Cardiac atrium fibroblast (primary cell): ENCODE measurements at places on chromosomes 1 and 21. TPM values are rescaled to one million over a fixed set of nuclear protein-coding genes. Genes with fewer than 3 reads are reported as not detected.

VASH2 gene
- total RNA-seq, result 2.1 TPM in 1 of 2 replicates, not detected in the other

TRAPPC10 gene
- 13.4 and 14.7 TPM in 2 replicates for total RNA-seq

RAB3B gene
- total RNA-seq, result 2.0 and 2.4 TPM in 2 replicates

ITLN1 gene
- 0.65 and 1.8 TPM in 2 replicates for total RNA-seq

ITGB2 gene
- total RNA-seq, result 0.16 TPM in 1 of 2 replicates, not detected in the other

PSMD4 gene
- 120 and 130 TPM in 2 replicates for total RNA-seq

REN gene
- not detected in 2 replicates for total RNA-seq

MYOM3 gene
- total RNA-seq, result not detected in 2 replicates

GIPC2 gene
- total RNA-seq, result 0.18 and 0.97 TPM in 2 replicates

IGSF9 gene
- total RNA-seq, result 0.16 TPM in 1 of 2 replicates, not detected in the other

ENO1 gene
- 3,017 and 3,332 TPM in 2 replicates for total RNA-seq

IVL gene
- total RNA-seq, result not detected in 2 replicates

MYOG gene
- not detected in 2 replicates for total RNA-seq

GUCA2B gene
- not detected in 2 replicates for total RNA-seq

TNFRSF25 gene
- 5.1 and 5.7 TPM in 2 replicates for total RNA-seq

SHE gene
- 0.97 and 4.3 TPM in 2 replicates for total RNA-seq

ZNF496 gene
- total RNA-seq, result 13.5 and 18.0 TPM in 2 replicates
